ENCODE measurements at places on chromosomes 2 and 18.
A peak's percentile ranks its signal among the peaks of the same experiment; 100 is the strongest.

DNA sequence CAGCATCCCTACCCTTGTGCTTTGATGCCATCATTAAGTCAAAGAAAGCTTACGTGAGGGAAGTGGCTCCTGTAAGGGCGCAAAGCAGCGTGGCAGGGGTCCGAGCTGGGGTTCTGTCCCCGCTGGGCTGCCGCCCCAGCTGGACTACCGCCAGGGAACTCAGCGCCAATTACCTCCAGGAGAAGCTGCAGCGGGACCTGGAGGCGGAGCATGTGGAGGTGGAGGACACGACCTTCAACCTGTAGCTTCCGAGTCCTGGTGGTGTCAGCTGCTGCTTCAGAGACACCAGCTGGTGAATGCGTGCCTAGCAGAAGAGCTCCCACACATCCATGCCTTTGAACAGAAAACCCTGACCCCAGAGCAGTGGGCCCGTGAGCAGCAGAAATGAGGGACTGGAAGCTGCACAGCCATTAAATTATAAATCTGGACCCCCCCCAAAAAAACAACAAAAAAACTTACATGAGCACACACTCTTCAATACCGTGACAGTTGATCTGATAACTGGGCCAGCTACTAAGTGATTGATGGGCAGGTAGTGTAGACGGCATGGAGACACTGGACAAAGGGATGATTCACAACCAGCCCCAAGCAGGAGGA is 20.1 kb upstream of the YES1 start:
- no peak for DNase-seq

GRCh38 chr2:150120326-150120955 is 367.0 kb downstream of the RND3 start:
- DNase-seq, result no peak

DNA sequence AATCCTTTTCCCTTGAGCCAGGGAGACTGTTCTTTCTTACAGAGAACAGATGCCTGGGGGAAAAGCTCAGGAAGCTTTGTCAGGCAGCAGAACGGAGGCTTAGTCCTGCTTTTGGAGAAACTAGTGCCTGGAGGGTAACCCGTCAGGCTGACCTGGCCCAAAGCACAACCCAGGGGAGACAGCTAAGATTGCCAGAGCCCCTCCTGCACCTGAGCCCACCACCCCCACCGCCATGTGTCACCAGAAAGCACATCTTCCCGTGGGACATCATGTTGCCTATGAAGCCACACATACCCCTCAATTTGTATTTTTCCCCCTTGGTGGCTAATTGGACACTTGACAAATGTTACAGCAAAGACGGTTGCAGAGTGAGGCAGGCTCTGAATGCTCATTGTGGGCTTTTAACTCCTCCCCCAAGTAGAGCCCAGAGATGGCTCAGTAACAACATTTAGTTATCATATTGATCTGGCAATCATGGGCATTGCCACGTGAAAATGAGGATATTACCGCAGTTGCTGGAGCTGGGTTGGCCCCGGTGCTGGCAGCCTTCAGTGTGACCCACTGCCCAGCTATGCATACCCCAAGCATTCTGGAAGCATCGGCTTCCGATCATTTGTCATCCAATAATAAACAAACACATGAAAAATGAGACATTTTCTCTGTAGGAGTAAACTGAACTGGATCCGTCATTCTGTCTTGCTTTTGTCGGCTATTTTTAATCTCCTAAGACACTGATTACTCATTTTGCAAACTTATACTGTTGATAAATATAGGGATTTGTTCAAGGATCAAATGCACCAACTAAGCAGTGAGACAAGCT is 229.5 kb downstream of the ATAD2B start:
- DNase-seq, result no peak

- DNase-seq, result no peak
Measured at GRCh38 chr2:37809525-37809924, 115.6 kb upstream of the RMDN2 start.

DNA sequence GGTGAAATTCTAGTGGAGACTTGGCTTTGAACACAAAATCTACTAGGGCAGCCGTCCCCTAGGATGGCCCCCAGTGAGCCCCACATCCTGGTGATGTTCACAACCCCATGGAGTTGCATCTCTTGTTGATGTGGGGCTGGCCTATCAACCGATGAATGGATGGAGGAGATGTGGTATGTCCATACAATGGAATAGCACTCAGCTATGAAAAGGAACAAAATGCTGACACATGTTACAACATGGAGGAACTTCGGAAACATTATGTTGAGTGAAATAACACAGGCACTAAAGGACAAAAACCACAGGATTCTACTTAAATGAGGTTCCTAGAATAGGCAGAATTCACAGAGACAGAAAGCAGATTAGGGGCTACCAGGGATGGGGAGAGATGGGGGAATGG is 80.1 kb upstream of the ASAP2 start:
- no peak for DNase-seq

DNA sequence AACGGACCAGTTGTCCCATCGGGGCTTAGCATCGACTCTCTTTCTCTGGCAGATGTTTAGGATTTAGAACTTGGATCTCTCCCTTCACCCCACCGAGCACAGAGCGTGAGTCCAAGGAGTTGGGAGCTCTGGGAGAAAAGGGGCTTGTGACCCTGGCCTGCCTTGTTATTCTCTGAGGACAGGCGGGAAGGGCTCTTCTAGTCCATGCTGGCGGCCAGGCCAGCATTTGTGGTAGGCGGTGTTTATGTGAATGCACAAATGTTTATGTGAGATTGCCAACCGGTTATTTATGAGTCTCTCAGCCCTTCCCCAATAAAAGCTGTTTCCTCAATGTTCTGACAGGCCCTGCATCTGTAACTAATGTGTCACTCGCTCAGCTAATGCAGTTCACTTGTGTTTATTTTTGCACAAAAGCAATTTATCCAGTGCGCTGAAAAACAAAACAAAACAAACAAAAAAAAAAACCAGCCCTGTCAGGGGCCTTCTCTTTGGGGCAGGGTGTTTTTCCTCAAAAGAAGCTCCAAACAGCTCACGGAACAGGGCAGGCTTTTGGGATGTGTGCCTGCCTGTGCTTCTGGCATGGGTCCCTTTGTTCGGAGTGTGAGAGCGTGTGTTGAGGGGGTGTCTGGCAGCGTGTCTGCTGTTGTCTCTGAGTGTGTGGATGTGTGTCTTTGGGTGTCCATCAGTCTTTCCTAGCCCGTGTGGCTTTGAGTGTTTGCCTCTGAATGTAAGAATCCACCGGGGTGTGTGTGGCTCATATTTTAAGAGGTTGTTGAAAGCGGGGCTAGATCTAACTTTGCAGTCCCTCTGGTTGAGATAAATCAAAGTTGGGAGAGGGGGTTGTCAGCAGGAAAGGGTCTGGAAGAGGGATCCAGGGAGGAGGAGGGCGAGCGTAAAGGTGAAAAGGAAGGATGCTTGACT is 52.8 kb upstream of the HAAO start:
- no peak for DNase-seq

GRCh38 chr2:42754021-42754775 is 9.7 kb downstream of the OXER1 start:
- peak; percentile 29 for DNase-seq

GRCh38 chr18:47100212-47100831 is 50.0 kb downstream of the HDHD2 start:
- DNase-seq, result peak; percentile 21

DNA sequence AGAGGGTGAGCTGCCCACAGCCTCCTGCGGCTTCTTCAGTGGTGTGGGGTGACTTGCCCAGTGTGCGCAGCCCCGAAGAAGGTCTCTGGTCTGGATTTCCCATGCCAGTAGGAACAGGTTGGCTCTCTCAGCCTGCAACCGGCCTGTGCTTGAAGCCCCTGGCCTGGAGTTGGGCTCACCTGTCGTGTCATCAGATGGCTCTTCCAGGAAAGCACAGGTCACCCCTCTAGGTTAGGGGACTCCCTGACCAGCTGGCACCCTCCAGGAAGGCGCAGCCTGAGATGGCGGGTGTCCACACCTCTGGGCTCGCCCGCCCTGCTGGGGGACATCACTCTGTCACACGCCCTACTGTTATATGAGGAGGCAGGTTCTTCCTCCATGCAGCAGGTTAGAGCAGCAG is 179.8 kb downstream of the SEPTIN10 start:
- DNase-seq, result no peak

DNA sequence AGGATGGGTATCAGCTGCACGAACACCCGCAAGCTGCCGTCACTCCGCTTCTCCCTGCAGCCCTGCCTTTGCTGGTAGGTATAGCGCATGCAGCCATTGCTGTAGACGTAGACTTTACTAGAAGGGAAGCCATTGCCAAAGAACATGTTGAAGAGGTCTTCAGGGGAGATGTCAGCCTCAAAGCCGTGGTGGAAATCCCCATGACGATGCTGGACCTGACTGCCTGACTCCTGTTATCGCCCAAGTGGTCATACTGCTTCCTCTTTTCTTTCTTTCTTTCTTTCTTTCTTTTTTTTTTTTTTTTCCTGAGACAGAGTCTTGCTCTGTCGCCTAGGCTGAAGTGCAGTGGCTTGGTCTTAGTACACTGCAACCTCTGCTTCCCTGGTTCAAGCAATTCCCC is 68.7 kb upstream of the SPRED2 start:
- DNase-seq, result no peak

- no peak for DNase-seq
Measured at GRCh38 chr2:130836501-130837174, at the start of gene ARHGEF4. TSS of gene ARHGEF4 (plus strand) at chr2:130836914. CDS start at chr2:130836954, 40 bp downstream.

- no peak for DNase-seq
Measured at GRCh38 chr2:129319422-129319717, 660.1 kb upstream of the RAB6C start.

DNA sequence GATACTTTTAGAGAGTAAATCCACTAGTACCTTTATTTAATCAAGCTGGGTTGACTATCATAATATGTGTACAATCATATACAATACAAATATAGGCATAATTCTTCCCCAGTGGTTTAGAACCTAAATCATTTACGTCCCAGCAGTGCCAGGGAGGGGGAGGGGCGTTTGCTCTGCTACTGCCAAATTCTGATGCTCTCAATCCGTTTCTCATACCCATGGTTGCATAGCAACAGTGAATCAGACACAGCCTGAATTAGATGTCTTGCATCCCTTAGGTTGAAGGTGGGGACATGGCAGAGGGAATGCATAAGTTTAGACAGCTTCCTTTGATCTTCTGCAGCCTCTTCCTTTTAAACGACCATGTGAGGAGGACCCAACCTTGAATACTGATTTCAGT is 135.4 kb downstream of the ABCA12 start:
- no peak for DNase-seq

Measured in NCI-H2107 (cell line).